ENCODE measurements at places on chromosomes 11 and 22.
A peak's percentile ranks its signal among the peaks of the same experiment; 100 is the strongest.

DNA sequence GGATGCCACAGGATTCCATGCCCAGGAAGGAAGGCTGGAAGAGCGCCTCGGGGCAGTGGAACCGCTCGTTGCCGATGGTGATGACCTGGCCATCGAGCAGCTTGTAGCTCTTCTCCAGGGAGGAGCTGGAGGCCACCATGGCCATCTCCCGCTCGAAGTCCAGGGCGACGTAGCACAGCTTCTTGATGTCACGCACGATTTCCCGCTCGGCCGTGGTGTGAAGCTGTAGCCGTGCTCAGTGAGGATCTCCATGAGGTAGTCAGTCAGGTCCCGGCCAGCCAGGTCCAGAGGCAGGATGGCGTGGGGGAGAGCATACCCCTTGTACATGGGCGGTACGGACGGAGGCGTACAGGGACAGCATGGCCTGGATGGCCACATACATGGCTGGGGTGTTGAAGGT, 17.9 kb upstream of the EP300 start:
- no peak for DNase-seq

DNA sequence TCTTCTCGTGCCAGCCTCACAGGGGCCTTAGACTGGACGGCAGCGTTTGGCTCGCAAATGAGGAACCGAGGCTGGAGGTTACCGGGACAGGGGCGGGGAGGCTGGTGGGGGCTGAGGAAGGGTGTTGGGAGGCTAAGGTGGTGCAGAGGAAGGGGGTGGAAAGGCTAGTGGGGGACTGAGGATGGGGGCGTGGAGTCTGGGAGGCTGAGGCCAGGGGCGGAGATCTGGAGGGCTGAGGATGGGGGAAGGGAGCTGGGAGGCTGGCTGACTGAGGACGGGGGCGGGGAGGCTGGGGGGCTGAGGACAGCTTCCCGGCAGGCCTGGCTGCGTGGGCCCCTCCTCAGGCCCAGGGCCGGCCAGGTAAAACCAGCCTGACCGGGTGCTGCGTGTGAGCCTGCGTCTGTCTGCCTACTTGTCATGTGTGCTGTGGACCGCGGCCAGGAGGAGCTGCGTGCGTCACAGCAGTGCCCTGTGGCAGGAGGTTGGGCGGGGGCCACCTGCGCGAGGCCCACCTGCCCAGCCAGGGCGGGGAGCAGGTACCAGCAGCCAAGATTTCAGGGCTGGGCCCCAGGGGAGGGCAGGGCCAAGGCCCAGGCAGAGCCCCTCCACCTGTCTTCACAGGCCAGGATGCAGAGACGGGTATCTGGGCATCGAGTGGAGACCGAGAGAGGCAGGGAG, 9.4 kb upstream of the PIM3 start:
- peak; percentile 90 for DNase-seq

DNA sequence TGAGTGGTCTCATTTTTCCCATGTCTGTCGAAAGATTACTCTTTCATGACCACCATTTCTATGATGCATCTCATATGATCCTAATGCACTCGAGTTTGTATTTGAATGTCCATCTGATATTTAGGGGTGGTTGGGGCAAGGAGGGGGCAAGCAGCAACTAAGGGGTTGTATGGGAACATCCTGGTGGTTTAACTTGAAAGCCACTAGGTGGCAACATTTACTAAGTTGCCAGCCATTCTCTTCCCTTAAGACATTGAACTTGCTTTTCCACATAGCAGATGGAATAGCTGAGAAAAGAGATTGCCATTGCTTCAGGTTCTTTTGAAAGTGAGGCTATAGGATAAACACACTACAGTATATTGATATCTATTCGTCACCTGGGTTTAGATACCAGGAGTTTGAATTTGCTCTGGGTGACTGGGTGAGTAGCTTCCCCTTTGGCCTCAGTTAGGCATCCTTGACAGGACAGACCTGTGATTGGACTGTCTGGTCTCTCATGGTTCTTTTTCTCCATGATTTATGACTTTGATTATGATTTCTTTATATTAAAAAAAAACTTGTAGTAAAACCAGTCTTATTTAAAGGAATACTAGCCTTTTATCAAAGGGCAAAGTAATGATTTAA, 32.4 kb downstream of the NF2 start:
- no peak for DNase-seq

DNA sequence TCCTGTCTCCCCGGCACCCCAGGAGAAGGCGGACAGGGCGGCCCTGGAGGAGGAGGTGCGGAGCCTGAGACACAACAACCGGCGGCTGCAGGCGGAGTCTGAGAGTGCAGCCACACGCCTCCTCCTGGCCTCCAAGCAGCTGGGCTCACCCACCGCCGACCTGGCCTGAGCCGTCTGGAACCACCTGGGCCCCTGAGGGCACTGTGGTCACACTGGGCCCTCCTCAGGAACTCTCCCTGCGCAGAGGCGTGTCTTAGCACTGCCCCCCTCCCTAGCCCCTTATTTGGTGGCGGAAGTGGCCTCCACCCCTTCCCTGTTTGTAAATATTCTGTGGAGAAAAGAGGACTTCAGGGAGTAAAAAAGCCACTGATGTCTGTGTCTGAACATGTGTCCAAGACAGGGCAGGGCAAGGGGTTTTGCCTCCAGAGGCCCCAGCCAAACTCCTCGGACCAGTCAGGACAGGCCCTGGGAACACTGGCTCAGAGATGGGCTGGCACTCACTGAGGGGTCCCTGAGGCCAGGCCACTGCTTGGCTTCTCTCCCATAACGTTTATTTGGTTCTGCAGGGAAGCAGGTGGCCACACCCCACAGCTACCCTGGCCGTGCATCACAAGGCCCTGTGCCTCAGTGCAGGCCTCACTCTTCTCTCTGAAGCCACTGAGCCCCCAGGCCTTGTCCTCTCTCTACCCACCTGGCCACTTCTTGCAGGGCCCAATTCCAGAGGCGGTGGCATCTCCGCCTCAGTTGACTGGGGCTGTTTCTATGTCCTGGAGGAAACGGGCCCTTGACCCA, 12.0 kb downstream of the RELA start:
- DNase-seq = peak; percentile 79

GRCh38 chr11:74783241-74783871, 34.7 kb downstream of the RNF169 start:
- DNase-seq = no peak

GRCh38 chr11:27408246-27408800, 45.3 kb upstream of the CCDC34 start:
- DNase-seq = no peak

- DNase-seq = no peak
Observed at GRCh38 chr11:127199306-127199801, 198.8 kb upstream of the KIRREL3 start.

GRCh38 chr11:12235553-12235946, 125.2 kb downstream of the MICAL2 start:
- no peak for DNase-seq

- no peak for DNase-seq
Observed at GRCh38 chr11:17343907-17344306, 7.7 kb upstream of the NCR3LG1 start.

DNA sequence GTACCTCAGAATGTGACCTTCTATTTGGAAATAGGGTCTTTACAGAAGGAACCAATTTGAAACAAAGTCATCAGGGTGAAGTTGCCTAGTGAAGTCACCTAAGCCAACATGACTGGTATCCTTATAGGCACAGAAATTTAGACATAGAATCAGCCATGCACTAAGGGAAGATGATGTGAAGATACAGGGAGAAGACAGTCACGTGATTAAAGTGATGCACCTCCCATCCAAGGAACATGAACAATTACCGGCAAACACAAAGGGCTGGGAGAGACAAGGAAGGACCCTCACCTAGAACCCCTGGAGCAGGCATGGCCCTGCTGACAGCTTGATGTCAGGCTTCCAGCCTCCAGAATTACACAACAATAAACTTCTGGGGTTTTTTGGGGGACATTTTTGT, 3.2 kb upstream of the CRYBB2 start:
- DNase-seq = no peak

DNA sequence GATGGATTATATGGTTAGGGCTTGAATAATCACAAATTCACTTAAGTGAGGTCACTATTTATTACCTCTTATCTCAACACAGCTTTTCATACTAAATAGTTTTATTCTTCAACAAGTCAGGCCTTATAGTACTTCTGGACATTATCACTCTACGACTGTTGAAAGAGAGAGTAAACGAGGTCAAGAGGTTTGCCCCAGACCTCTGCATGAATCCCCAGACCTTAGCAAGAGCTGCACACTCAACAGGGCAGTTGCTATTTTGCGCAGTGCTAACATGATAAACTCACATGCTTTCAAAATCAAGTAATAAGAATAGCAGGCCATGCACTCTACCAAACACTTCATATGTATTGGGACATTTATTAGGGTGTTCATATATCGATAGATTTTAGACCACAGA, 60.5 kb downstream of the DDI1 start:
- DNase-seq = no peak

GRCh38 chr22:41827671-41828070, 5.2 kb upstream of the SREBF2 start:
- no peak for DNase-seq

GRCh38 chr11:3964056-3964455, 108.6 kb downstream of the STIM1 start:
- DNase-seq = no peak

DNA sequence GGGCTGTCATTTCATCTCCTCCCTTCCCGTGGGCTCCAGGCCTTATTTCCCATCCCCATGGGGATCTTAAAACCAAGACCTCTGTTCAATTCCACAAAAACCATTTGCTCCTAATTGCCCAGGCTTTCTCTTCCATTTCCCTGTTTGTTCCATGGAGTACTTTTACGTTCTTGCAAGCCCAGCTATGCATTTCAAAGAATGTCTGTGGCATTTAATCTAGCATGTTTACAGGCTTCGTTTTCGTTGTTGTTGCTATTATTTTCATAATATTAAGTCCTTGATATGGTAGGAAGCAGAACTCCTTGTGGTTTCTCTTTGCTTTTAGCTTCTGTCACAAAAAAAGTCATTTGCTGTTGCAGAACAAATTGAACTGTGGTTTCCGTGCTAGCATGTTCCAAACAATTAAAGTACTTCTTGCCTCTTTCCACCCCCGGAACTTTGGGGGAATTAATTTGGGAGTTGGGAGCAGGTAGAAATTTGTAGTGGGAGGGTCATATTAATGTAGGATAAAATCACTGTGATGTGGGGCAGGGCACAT, 68.1 kb upstream of the SLC22A12 start:
- DNase-seq = no peak

GRCh38 chr11:86577644-86578636, 94.5 kb downstream of the ME3 start:
- DNase-seq = no peak

DNA sequence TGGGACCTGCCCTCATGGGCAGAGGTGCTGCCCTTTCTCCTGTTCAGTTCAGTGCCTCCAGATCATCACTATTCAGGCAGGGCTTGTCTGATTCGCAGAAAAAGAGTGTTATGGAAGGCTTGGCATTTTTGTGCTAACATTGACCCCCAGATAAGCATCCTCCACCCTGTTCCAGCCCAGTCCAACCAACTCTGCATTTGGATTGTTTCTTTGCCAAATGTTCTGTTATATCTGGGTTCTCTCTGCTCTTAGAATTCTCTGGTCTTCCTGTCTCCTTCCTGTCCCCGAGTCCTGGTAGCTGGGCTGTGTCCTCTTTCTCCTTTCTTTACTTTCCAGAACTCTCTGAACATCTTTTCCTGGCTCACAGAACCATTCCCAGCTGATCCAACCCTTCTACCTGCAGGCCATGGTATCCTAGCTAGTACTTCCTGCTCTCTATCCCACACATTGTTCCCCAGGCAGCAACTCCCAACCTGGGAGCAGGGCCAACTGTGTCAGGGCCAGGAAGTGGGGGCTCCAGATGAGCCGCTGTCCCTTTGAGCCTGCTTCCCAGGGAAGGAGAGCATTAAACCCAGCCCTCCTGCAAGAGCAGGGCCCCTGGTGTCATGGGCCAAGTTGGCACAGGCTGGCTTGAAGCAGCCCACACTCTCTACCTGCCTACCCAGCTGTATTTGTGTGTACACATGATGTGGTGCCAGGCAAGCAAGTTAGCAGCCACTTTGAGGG, 280.7 kb upstream of the CADM1 start:
- no peak for DNase-seq

- no peak for DNase-seq
Observed at GRCh38 chr11:11502263-11502861, 119.4 kb downstream of the GALNT18 start.

GRCh38 chr11:117950993-117951961, 22.1 kb upstream of the TMPRSS13 start:
- no peak for DNase-seq

DNA sequence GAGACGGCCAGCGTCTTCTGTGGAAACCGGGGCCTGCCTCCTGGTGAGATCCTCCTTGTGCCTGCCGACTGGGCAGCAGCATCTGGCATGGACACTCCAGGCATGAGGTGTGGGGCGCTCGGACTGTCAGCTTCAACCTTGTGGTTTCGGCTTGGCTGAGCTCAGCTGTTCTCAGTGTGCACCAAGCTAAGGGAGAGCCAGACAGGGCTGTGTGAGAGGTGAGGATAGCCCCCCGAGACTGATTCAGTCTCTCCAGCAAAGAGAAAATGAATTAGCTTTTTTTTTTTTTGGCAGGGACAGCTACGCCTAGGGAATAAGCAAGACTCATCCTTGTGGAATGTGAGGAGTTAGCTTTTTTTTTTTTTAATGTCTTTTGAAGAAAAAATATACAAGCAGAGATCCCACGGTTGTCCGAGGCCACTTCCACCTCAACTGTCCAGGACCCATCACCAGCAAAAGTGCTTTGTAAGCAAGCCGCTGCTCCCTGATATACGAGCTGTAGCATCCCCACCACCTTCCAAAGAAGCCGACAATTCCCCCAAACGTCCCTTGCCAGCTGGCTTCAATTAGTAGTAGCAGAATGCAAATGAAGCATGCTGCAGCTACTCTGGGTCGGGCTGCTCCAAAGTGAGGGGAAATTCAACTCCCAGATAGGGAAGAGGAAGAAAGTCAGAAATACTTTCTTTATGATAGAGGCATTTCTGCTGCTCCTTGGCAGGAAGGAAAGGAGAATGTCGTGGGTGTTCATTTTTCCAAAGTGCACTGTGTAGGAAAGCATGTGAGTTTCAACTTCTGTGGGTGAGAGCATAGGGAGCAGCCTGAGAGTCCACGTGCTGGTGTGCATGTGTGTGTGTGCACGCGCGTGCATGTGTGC, 9.7 kb upstream of the THY1 start:
- DNase-seq = no peak
